ENCODE measurements at places on chromosomes 2 and 18. TPM values are rescaled to one million over a fixed set of nuclear protein-coding genes. Genes with fewer than 3 reads are reported as not detected.
A peak's percentile ranks its signal among the peaks of the same experiment; 100 is the strongest.

- H3K4me1 ChIP-seq: no peaks in the 10 kb centered on the region
- H3K27me3 ChIP-seq: peaks cover 2% of the 10 kb centered on the region
- no peak for DNase-seq
- H3K27ac ChIP-seq: no peak overlapping the region
- no peaks in the 10 kb centered on the region for H3K36me3 ChIP-seq
- H3K4me3 ChIP-seq: no peak overlapping the region
Observed at GRCh38 chr2:15911686-15912085, 28.7 kb upstream of the MYCN start.

GRCh38 chr2:157911246-157911645 lies 35.1 kb upstream of the ACVR1 start:
- H3K27me3 ChIP-seq: no peaks in the 10 kb centered on the region
- no peak for DNase-seq
- H3K4me1 ChIP-seq: peaks cover 14% of the 10 kb centered on the region
- no peak overlapping the region for H3K4me3 ChIP-seq

GRCh38 chr2:152405206-152406118 lies 70.5 kb downstream of the FMNL2 start:
- peaks cover 65% of the 10 kb centered on the region for H3K4me1 ChIP-seq
- peaks cover 5% of the 10 kb centered on the region for H3K27me3 ChIP-seq
- DNase-seq: peak; percentile 10
- no peaks in the 10 kb centered on the region for H3K36me3 ChIP-seq
- peak overlapping the region; percentile 70 for H3K27ac ChIP-seq
- H3K4me3 ChIP-seq: no peak overlapping the region

DNA sequence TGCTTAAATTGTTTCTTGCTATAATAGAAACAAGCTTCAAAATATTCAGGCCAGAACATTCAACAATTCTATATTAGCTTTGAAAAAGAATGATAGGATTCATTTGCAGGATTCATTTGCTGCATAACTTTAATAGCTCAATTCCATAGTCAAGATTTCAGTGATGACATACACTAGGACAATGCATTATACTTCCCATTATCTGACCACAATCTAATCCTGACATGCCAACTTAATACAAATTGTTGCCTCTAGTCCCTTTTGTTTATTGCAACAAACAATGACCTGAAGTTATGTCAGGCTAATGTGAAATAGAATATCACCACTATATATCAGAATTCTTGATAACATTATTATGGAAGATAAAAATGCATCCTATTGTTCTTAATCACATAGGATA lies 169.4 kb downstream of the DNAH7 start:
- H3K36me3 ChIP-seq: no peaks in the 10 kb centered on the region
- no peaks in the 10 kb centered on the region for H3K27me3 ChIP-seq
- no peak for DNase-seq
- H3K27ac ChIP-seq: no peak overlapping the region
- no peak overlapping the region for H3K4me3 ChIP-seq
- no peaks in the 10 kb centered on the region for H3K4me1 ChIP-seq

GRCh38 chr18:7206217-7206616 lies 24.7 kb upstream of the LRRC30 start:
- no peak overlapping the region for H3K4me3 ChIP-seq
- H3K27ac ChIP-seq: no peak overlapping the region
- H3K36me3 ChIP-seq: no peaks in the 10 kb centered on the region
- H3K27me3 ChIP-seq: no peaks in the 10 kb centered on the region
- DNase-seq: no peak
- peaks cover 8% of the 10 kb centered on the region for H3K4me1 ChIP-seq

- no peaks in the 10 kb centered on the region for H3K36me3 ChIP-seq
- peak overlapping the region; percentile 79 for H3K4me3 ChIP-seq
- no peak for DNase-seq
- peaks cover 25% of the 10 kb centered on the region for H3K4me1 ChIP-seq
- peaks cover 45% of the 10 kb centered on the region for H3K27me3 ChIP-seq
Observed at GRCh38 chr2:176158186-176158591, 1.1 kb downstream of the HOXD3 start.

DNA sequence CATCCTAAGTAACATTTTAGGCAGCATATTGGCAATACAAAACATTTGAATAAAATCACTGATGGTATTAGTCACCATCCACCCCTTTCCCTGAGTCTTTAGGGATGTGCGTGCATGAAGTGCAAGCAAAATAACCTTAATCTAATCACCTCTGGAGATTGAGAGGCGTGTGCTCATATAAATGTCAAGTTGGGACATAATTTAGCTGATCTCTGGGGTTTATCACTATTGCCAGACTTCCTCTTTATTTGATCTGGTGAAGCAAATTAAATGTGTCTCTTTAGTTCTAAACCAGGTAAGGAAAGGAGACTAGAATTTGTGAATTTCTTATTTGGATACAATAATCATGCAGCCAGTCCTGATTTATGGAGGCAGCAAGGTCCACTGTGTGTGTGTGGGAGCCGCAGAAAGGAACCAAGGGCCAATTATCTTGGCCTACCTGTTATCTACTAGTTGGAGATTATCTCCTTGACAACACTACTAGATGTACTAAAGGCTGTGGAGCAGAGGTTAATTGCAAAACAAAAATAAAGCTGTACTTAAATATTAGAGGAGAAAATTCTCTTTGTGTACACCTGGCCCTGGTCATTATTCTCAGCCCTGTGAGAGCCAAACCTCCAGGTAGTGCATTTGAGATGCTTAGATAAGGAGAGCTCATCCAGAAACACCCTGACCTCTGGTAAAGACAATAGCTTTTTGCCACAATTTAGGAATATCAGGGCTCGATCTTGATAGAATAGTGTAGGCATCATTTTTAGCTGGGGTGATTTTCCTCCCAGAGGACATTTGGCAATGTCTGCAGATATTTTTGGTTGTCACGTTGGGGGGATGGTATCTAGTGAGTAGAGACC lies 78.2 kb downstream of the HRH4 start:
- H3K4me3 ChIP-seq: no peak overlapping the region
- DNase-seq: no peak
- H3K27me3 ChIP-seq: no peaks in the 10 kb centered on the region
- no peaks in the 10 kb centered on the region for H3K36me3 ChIP-seq
- H3K27ac ChIP-seq: no peak overlapping the region

DNA sequence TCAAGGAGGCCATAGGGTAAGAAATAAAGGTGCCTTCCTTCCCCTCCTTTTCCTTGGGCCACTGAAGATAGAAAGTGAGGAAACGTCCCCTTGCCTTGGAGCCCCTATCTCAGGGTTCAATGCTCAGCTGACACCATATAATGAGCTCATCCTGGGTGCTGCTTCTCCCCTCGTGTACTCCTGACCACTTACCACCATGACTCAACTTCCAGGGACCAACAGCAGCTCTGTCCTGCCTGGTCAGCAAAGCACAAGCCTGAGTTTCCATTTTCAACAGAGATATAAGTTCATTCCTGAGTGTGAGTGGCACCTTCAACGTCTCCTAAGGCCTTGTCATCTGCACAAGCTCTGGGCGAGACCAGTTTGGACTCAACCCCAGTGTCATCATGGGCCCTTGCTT lies 151.2 kb downstream of the CAPN13 start:
- no peaks in the 10 kb centered on the region for H3K4me1 ChIP-seq
- H3K4me3 ChIP-seq: no peak overlapping the region
- H3K27ac ChIP-seq: peak overlapping the region; percentile 18
- peaks cover 1% of the 10 kb centered on the region for H3K27me3 ChIP-seq

DNA sequence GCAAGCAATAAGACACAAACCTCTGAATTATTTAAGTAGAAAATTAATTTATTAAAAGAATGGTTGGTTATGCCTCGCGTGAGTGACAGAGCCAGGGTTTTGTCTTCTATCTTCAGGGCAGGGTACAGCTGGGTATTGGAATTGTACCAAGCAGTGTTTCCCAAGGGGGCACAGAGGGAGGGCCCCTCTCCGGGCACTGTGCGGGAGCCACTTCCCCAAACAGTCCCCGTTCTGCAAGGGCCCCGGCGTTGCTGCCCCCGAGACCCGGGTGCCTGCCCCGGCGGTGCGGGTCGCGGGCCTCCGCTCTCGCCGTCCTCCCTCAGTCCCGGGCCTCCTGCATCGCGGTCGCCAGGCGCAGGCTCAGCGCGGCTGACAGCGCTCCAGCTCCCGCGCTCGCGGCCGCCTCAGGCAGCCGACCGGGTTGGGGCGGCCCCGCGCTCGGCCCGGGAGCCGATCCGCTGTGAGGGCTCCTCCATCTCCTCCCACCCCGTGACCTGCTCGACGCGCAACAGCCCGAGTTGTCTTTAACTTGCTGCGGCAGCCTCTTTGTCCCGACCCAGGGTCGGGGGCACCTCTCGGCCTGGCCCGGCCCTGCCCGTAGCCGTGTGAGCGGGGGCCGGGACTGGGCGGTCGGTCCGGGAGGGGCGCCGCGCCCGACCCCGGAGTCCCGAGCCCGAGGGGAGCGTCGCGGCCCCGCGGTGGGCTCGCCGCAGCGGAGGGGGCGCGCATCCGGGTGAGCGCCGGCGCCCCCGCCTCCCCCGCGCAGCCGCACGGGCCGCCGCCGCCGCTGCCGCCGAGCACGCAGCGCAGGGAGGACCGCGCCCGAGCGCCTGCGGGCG lies 620 bp upstream of the GALNT1 start:
- H3K4me3 ChIP-seq: peak overlapping the region; percentile 89
- peak; percentile 57 for DNase-seq
- H3K4me1 ChIP-seq: peaks cover 11% of the 10 kb centered on the region
- peaks cover 10% of the 10 kb centered on the region for H3K27me3 ChIP-seq

DNA sequence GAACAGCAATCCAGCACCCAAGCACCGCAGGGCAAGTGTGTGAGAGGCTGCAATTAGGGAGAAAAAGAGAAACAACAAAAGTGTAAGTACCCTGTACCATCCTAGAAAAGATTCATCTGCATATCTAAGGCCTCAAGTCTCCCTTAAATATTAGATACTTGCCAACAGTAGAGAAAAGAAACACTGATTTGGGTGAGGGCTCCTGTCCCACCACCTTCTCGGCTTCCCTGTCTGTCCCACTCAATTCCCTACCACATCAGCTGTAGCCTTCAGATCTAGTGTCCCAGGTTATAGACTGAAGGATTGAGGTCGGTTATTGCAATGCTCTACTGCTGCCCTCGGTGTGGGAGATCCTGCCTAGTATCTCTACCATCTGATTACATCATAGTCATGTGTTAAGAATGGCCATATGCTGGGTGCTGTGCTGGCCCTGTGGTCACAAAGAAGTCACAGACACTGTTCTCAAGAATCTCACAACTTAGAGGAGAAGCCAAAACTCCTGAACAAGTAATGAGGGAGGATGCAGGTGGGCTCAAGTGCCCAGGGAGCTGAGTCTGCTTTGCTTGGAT lies 2.5 kb downstream of the RAX start:
- H3K36me3 ChIP-seq: peaks cover 9% of the 10 kb centered on the region
- H3K27ac ChIP-seq: no peak overlapping the region
- H3K27me3 ChIP-seq: peaks cover 51% of the 10 kb centered on the region
- no peak overlapping the region for H3K4me3 ChIP-seq
- no peak for DNase-seq

DNA sequence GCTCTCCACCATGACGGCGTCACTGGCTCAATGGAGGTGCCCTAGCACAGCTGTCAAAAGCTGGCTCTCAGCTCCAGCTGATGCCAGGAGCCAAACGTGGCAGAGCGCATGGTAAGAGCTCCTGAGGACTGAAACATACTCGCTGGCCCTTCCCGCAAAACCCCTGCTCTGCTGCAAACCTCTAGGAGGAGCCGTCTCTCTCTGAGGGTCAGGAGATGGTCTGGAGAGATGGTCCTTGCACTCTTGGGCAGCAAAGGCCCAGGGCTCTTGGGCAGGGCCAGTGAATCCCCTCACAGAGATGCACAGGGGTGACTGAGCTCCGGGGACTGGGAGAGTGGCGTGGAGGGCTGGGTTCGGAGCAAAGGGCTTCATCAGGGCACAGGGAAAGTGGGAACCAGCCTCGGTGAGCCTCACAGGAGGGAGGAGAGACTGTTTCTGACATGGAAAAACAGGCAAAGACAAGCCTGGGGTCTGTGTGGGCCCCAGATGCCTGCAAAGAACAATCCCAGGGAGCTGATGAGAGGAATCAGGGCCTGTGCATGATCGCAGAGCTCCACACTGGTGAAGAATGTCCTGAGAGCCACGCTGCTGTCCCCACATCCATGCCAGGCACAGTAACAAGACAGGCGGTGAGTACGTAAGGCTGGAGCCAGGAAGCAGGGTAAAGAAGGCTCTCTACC lies 17.2 kb downstream of the SNORC start:
- no peak overlapping the region for H3K27ac ChIP-seq
- H3K36me3 ChIP-seq: peaks cover 3% of the 10 kb centered on the region
- peaks cover 12% of the 10 kb centered on the region for H3K4me1 ChIP-seq
- no peak overlapping the region for H3K4me3 ChIP-seq

GRCh38 chr18:70044632-70045031 lies 97.0 kb upstream of the CD226 start:
- H3K36me3 ChIP-seq: no peaks in the 10 kb centered on the region
- H3K4me1 ChIP-seq: peaks cover 2% of the 10 kb centered on the region
- no peaks in the 10 kb centered on the region for H3K27me3 ChIP-seq

DNA sequence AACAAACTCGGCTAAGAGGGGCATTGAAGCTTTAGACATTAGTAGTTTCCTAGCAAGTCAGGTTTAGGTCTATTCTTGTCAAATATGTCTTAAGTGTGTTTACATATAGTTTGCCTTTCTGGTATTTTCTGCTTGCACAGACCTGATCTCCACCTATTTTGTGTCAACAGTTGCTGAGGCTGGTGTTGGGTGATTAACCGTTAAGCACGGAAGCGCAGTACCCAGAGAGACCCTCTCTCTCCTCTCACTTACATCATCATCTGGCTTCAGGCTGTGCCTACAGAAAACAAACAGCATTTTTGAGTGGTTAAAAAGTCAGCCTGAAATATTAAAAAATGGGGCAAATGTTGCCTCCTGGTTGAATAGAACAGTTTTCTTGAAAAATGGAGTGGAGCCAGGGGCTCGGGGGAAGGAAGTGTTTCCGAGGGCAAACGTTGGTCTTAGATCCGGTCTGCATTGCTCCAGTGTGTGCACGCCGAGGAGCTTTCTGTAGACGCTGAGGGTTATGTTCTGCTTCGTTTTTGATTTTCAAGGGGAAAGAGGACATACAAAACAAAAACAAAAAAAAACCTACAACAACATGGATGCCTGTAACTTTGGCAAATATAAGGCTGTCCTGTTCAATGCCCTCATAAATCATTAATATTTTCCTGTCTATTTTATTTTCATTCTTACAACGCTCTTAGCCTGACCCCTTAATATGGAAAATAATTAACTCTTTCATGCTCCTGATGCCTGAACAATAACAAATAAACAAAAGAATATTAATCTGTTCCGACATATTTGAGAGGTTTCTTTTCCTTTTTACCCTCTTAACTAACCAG lies 120.8 kb downstream of the MEIS1 start:
- no peaks in the 10 kb centered on the region for H3K36me3 ChIP-seq
- no peaks in the 10 kb centered on the region for H3K4me1 ChIP-seq
- H3K4me3 ChIP-seq: no peak overlapping the region
- no peaks in the 10 kb centered on the region for H3K27me3 ChIP-seq
- no peak for DNase-seq
- no peak overlapping the region for H3K27ac ChIP-seq

Gene CSRNP3
- 14.6 TPM for total RNA-seq

Gene PPP1R1C
- total RNA-seq: 0.97 TPM

Gene TNFRSF11A
- total RNA-seq: 89.9 TPM

Gene CLHC1
- 20.2 TPM for total RNA-seq

Gene CIDEA
- 0.97 TPM for total RNA-seq

Gene ZAP70
- 93.4 TPM for total RNA-seq
